ENCODE measurements at places on chromosomes 13 and 19.

DNA sequence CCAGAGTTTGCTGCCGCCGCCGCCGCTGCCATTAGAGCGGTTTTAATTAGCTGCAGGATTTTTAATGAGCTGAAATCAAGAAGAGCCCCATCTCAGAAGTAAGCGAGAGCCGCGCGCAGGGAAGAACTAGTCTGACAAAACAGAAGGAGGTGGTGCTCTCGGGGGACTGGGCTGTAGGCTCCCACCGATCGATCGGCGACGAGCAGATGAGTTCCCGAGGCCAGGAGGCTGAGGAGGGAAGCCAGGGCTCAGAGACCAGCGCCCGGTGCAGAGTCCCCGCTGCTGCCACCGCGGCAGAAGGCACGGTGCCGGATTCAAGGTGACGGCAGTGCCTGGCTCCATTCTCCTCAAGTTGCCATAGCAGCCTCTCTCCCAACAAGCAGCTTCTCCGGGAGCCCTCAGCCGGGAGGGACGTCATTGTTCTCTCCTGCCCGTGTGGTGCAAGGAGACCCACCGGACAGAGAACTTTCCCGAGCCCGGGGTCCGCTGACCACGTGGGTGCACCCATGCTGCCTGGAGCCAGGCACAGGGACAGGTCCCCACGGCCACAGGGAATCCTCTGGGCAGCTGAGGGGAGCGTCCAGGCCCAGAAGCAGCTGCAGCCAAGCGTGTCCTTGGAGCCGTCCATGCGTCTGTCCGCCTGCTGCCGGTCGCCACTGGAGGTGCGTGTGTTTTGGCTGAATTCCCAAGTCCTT, 62.9 kb downstream of the CHST8 start:
- DNase-seq = peak; percentile 78

- no peak for DNase-seq
Observed at GRCh38 chr13:24648983-24649687, 31.1 kb upstream of the ATP12A start.

- no peak for DNase-seq
Observed at GRCh38 chr19:41031916-41032315, 40.8 kb downstream of the CYP2B6 start.

- no peak for DNase-seq
Observed at GRCh38 chr19:16368385-16369305, 44.0 kb downstream of the KLF2 start.

- no peak for DNase-seq
Observed at GRCh38 chr19:50414864-50415660, 3.7 kb upstream of the SPIB start.

- no peak for DNase-seq
Observed at GRCh38 chr19:46670813-46671212, 9.8 kb upstream of the DACT3 start.

DNA sequence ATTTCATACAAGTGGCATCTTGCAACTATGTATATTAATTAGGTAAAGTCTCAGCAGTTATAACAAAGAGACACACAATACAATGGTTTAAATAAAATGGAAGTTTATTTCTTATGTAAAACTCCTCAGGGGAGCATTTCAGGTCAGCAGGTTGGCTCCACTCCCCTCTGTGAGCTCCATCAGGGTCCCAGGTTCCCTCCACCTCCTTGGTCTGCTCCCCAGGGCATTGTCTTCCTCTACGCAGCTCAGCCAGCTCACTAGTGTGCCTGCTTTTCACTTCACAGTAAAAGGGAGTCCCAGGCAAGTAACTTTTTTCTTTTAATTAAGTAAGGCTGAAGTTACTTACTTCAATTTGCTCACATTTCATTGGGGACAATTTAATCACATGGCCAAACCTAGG, 135.3 kb upstream of the FNDC3A start:
- DNase-seq = no peak

DNA sequence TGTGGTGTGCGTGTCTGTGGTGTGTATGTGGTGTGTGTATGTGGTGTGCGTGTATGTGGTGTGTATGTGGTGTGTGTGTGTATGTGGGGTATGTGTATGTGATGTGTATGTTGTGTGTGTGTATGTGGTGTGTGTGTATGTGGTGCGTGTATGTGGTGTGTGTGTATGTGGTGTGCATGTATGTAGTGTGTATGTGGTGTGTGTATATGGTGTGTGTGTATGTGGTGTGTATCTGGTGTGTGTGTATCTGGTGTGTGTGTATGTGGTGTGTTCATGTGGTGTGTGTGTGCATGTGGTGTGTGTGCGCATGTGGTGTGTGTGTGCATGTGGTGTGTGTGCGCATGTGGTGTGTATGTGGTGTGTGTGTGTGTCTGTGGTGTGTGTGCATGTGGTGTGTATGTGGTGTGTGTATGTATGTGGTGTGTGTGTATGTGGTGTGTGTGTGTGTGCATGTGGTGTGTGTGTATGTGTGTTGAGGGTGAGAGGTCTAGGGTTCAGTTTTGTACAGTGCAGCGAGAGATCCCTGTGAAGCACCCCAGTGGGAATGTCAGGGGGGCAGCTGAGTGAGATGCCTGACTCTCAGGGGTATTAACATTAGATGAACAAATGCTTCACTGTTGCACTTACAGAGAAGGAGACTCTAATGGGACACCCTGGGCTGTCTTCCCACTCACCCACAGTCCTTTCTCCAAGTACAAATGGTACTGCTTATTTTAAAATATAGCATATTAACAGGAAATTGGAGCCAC, 61.3 kb upstream of the MEDAG start:
- no peak for DNase-seq

GRCh38 chr13:42551611-42552010, 22.3 kb upstream of the TNFSF11 start:
- DNase-seq = no peak

DNA sequence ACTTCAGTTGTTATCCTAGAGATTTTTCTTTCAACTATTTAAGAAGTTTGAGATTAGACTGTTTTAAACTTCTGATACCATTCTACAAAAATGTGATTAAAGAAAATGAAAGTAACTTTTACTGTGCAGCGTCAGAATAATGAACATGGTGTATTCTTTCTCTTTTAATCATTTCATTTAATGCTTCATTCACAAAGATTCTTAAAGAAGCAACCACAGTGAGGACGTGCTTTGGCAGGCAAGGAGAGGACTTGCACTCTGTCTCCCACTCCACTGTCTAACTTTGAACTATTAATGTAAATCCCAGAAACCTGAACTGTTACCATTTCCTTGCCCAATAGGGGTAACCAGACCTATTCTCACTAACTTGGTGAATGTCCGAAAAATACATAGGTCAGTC, 137.0 kb downstream of the KCNRG start:
- no peak for DNase-seq

DNA sequence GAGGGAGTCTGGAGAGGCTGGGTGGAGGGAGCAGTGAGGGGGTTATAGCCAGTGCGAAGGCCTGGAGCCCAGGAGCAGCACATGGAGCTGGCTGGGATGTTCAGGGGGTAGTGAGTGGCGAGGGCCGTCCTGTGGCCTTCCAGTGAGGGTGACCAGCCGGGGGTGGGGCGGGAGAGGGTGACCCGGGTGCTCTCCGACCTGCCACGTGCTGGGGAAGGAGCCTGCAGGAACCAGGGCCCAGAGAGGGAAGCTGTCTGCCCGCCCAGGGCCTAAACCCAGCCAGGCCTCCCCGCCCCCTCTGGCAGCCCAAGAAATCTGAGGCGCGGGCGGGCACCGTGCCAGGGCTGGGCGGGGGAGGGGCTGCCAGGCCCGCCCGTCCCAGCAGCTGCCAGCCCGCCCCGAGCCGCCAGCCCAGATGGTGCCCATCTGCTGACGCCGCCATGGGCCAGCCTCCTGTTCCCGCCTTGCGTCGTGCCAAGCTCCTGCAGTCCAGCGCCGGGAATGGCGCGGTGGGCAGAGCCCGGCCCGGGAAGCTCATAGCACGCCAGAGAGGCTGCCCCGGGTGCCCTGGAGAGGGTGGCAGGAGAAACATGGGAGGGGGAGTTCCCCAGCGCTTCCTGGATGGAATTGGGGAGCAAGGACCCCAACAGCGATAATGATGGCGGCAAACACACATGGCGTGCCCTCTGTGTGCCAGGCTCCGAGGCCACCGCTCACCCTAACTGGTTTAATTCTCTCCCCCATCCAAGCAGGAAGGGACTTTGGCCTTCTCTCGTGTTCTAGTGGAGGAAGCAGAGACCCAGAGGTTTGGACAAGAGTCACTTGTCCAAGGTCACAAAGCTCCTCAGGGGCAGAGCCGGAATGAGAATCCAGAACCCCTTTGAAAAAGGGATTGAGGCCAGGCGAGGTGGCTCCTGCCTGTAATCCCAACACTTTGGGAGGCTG, 21.5 kb downstream of the NFIC start:
- no peak for DNase-seq

GRCh38 chr19:50059045-50059444, 33.2 kb downstream of the ZNF473 start:
- DNase-seq = no peak

DNA sequence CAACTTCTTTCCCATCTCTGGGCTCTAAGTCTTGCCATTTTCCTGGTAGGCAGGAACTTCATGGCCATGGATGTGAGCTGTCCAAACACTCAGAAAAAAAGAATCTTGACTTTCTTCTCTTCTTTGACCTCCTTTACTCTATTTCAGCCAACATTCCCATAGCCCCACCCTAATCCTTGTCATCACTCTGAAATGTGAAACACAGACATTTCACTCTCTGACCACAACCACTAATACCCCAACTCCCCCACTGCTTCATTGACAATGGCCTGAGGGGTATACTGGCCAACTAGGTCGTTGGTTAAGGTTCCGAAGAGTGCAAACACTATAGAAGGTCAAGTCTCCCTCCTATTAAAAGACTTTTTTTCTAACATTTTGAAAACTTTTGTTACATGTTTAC, 4.7 kb upstream of the CYP2A13 start:
- no peak for DNase-seq

DNA sequence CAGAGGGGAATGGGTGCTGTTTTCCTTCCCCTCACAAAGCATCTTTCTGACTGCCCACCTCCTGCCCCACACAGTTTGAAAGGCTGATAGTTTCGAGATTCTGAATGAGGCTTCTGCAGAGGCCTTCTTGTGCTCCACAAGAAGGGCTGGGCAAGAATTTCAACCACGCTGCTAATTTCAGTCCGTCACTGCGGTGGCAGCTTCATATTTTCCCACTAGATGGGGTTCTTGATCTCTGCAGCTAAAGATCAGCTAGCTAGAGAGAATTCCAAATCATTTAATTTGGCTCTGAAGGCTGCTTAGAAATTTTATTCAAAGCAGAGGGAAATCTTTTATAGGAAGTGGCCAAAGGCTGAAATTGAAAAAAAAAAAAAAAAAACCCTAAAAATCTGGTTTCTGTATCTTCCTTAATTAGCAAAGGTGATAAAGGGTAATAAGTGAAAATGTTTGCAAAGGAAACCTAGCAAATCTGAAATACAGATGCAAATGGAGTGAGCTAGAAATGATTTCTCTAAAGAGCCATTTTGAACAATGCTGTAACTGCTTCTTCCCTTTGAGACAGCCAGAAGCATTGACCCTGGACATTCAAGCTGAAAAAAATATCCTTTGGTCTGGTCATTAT, 38.0 kb upstream of the C13orf42 start:
- no peak for DNase-seq

DNA sequence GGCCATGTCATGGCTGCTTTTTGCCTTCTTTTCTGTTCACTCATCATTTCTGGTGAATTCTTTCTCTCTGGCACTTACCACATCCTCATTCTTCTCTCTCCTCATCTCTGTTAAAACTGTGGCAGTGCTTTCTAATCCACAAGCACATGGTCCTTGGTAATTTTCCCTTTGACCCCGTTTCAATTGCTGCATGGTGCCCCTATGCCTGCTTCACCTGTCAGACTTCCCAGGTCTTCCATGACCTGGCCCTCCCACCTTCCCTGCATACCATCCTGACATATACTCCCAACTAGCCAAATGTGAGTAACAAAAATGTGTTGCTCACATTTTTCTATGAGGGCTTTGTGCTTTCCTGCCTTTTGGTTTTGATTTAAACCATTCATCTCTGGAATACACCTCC, 286.5 kb downstream of the MTUS2 start:
- no peak for DNase-seq

DNA sequence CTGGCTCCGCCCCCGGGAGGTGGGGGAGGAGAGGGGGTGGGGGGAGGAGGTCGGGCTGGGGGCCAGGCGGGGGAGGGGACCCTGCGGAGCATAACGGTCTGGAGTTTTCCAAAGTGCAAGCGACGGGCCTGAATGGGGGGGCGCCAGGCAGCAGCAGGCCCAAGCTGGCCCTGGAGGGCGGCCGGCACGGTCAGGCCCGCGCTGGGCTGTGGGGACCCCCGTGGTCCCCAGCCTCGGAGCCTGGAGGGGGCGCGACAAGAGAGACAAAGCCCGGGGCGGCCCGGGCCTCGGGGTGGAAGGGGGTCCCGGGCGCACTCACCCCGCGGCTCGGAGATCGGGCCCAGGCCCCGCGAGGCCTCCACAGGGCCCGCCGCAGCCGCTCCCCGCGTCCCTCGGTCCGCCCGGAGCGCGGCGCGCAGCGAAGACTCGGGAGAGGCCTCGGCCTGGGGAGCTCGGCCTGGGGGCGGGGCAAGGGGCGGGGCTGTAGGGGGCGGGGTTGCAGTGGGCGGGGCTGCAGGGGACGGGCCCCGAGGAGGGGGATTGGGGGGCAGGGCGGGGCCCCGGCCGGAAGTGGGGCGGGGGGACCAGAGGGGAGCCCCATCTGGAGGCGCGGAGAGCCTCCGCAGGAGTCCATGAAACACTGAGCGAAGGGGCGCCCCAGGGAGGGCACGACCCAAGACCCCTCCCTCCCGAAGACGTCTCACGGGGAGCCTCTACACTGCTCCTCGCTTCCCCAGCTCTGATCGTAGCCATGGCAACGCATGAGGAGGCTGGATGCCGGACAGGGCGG, 47.6 kb downstream of the PTPRS start:
- peak; percentile 77 for DNase-seq

GRCh38 chr13:108213946-108214345, 1.4 kb downstream of the LIG4 start:
- no peak for DNase-seq

DNA sequence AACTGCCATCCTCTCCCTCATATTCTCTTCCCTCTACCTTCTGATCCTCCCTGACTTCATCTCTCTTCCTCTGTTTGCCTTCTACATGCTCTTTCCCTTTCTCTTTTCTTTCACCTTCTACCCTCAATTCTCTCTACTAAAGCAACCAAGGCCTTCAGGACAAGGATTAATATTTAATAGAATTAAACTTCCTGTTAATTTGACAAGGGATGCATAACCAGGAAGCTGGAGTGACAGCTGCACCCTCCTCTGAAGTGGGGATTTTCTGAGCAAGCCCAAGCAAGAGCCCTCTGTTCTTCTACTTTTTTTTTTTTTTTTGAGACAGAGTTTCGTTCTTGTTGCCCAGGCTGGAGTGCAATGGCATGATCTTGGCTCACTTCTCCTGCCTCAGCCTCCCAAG, 63.4 kb upstream of the MED4 start:
- no peak for DNase-seq

- DNase-seq = no peak
Observed at GRCh38 chr19:55426042-55426441, 17.1 kb downstream of the SHISA7 start.

DNA sequence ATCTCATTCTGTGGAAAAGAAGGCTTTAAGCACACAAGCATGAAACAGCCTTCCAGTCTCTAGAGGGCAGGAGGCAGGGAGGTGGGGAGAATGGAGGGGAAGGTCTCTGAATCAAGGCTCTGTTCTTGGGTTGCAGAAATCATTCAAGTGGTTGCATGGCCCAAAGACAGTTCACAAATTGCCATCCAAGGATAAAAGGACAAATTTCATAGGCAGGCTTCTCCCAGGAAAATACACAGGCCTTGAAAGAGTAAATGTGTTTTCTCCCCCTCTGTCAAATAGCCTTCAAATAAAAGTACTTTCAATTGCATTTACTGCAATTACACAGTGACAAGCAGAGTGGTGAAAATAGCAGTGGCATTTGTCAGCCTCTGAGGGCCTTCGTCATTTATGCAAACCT, 450.8 kb downstream of the DCT start:
- DNase-seq = no peak

- no peak for DNase-seq
Observed at GRCh38 chr19:43476606-43477005, 11.2 kb upstream of the LYPD3 start.

All from chondrocyte (in vitro differentiated cells).